ENCODE measurements at places on chromosomes 12 and 14. TPM values are rescaled to one million over a fixed set of nuclear protein-coding genes. Genes with fewer than 3 reads are reported as not detected.

DNA sequence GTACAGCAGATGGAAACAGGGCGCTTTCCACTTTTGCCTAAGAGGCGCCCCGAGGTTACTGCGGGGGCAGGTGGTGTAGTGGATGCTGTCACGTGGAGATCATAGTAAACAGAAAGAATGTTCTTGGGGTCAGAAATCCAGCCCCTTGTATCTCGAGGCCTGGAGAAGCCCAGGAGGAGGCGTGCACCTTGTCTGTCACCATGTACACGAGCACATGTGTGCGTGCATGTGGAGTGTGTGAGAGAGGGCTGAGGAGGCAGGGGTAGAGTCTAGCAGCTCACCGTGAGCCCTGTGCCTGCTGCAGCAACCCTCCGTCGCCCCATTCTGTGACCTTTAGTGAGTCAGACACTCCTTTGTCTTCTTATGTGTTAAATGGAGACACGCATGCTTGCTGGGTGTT, 59.0 kb downstream of the CACNA1C start:
- H3K4me1 ChIP-seq, result no peaks in the 10 kb centered on the region
- DNase-seq, result no peak
- H3K4me3 ChIP-seq, result no peak overlapping the region
- no peaks in the 10 kb centered on the region for H3K36me3 ChIP-seq
- no peak overlapping the region for H3K27ac ChIP-seq

- peak overlapping the region; percentile 11 for H3K27ac ChIP-seq
- H3K4me3 ChIP-seq, result peak overlapping the region; percentile 23
- peaks cover 82% of the 10 kb centered on the region for H3K4me1 ChIP-seq
- DNase-seq, result no peak
- H3K36me3 ChIP-seq, result peaks cover 10% of the 10 kb centered on the region
- no peaks in the 10 kb centered on the region for H3K27me3 ChIP-seq
Observed at GRCh38 chr12:93415723-93416464, 25.9 kb downstream of the UBE2N start.

DNA sequence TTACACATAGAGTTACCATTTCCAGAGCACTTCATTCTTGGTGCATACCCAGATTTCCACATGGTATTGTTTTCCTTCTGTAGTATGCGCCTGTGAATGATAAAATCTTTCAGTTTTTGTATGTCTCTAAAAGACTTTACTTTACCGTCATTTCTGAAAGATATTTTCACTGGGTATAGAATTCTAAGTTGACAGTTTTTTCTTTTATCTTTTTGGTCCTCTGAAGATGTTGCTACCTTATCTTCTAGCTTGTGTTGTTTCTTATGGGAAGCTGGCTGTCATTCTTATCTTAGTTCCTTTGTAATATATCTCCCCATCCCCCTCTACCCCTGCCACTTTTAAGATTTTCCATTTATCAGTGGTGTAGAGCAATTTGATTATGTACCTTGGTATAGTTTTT, 36.7 kb downstream of the PRMT8 start:
- DNase-seq, result no peak
- no peaks in the 10 kb centered on the region for H3K4me1 ChIP-seq
- no peak overlapping the region for H3K27ac ChIP-seq
- H3K4me3 ChIP-seq, result no peak overlapping the region

DNA sequence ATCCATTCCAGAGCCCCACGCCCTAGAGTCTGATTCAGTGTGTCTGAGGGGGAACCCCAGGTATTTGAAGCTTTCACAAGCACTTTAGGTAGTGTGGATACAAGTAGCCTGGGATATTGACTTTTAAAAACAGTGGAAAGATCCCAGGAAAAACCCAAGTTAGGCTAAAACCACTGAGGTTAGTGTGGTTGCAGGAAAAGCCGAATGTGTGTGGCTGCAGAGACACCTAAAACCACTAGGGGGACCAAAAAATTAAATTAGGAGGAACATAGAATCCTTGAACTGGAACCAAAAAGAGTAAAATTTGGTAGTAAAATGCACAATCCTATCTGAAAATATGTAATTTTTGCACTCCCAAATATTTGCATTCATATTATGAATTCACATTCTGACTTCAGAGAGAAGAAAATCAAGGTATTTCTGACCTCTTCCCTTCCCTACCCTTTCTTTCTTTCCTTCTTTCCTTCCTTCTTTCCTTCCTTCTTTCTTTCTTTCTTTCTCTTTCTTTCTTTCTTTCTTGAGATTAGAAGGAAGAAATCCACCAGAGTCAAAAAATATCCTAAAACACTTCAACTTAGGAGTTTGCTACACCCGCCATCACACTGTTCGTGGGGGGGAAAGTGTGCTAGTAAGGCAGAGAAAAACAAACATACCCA, 37.8 kb downstream of the SLCO1A2 start:
- no peak overlapping the region for H3K4me3 ChIP-seq
- H3K4me1 ChIP-seq, result peaks cover 11% of the 10 kb centered on the region
- H3K27ac ChIP-seq, result no peak overlapping the region
- no peaks in the 10 kb centered on the region for H3K36me3 ChIP-seq
- DNase-seq, result no peak

DNA sequence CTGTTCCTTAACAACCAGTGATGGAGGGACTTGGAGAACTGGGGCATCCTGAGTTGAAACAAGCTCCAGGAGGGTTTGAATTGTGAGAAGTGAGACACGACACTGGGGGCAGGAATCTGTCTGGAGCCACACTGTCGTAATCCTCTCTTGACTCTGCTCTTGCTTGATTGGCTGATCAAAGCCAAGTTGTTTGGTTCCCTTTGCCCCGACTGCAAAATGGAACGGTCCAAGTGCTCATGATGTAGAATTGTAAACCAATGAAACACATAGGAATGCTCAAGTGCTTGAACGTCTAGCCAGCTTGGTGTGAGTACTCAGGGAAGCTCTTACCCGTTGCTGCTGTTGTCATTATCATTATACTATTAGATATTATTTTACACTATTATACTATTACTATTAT, 98.1 kb downstream of the TMEM132C start:
- H3K4me1 ChIP-seq, result no peaks in the 10 kb centered on the region
- no peaks in the 10 kb centered on the region for H3K36me3 ChIP-seq
- peaks cover 27% of the 10 kb centered on the region for H3K27me3 ChIP-seq
- H3K27ac ChIP-seq, result no peak overlapping the region

DNA sequence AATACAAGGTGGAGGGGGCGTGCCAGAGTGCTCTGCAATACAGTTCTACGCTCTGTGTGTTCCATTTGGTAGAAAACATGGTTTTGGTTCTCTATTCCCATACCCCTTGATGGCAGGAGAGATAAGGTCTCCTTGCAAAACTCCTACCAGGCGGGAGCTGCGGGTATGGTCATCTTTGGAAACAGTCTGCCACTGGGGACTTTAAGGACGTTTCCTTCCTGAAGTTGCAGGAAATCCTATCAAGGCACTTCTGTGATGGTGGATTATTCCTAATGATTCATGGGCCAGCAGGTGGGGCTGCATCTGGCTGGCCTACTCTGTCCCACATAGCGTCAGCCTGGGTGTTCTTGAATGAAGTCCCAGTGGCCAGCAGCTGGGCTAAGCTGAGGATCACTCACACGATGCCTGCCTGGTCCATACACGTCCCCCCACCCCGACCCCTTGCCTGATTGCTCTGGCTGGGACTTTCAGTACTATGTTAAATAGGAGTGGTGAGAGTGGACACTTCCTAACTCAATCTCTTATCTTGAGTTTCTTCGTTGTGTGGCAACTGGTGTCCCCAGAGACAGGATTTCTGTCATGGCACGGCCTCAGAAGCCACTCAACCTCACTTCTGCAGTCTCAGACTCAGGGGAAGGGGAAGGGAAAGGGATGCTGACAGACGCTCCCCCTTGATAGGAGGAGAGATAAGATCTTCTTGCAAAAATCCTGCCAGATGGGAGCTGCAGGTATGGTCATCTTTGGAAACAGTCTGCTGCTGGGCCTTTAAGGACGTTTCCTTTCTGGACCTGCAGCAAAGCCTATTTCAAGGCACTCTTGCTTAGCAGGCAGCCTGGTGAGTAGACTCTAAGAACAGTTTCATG, 61.0 kb upstream of the FKBP4 start:
- no peak for DNase-seq
- no peaks in the 10 kb centered on the region for H3K36me3 ChIP-seq
- peaks cover 2% of the 10 kb centered on the region for H3K27me3 ChIP-seq
- no peak overlapping the region for H3K4me3 ChIP-seq
- H3K27ac ChIP-seq, result no peak overlapping the region

- peaks cover 5% of the 10 kb centered on the region for H3K4me1 ChIP-seq
- H3K36me3 ChIP-seq, result no peaks in the 10 kb centered on the region
- H3K27me3 ChIP-seq, result peaks cover 1% of the 10 kb centered on the region
- no peak for DNase-seq
Observed at GRCh38 chr12:116434155-116435011, 124.8 kb upstream of the MAP1LC3B2 start.

DNA sequence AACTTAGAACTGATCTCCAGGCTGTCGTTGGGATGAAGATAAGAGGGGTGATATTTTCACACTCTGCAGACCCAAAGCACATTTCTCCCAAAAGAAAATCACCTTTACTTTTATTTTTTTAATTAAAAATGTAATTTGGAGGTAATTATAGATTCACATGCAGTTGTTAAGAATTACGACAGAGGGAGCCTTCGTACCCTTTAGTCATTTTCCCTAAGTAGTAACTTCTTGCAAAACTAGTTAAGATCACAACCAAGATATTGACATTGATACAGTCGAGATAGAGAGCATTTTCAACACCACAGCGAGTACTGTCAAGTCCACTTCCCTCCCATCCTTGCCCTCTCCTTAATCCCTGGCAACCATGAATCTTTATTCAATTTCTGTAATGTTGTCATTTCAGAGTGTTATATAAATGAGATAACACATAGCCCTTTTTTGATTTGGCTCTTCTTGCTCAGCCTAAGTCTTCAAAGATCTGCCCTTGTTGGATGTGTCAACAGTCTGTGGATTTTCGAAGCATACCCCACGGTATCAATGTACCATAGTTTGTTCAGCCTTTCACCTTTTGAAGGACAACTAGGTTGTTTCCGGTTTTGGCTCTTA, 39.6 kb downstream of the DNAH10 start:
- H3K4me1 ChIP-seq, result no peaks in the 10 kb centered on the region
- H3K27me3 ChIP-seq, result no peaks in the 10 kb centered on the region
- no peak overlapping the region for H3K27ac ChIP-seq
- no peak overlapping the region for H3K4me3 ChIP-seq
- H3K36me3 ChIP-seq, result no peaks in the 10 kb centered on the region
- no peak for DNase-seq

- no peak within 1 kb of the TSS for H3K27ac ChIP-seq
- H3K27me3 ChIP-seq, result peaks cover 2% of the 10 kb centered on the region
- H3K4me1 ChIP-seq, result peaks cover 6% of the 10 kb centered on the region
- peak within 1 kb of the TSS; percentile 31 for H3K4me3 ChIP-seq
- DNase-seq, result no peak
Observed at GRCh38 chr14:103122947-103123633, at the start of gene TNFAIP2. Gene TNFAIP2, plus strand, starts transcription at chr14:103123461. Its CDS starts 2,997 bp downstream, at chr14:103126458.

GRCh38 chr12:127677537-127678131, 589.3 kb upstream of the TMEM132C start:
- peak; percentile 3 for DNase-seq
- no peaks in the 10 kb centered on the region for H3K27me3 ChIP-seq
- H3K4me1 ChIP-seq, result no peaks in the 10 kb centered on the region
- no peaks in the 10 kb centered on the region for H3K36me3 ChIP-seq
- no peak overlapping the region for H3K27ac ChIP-seq

DNA sequence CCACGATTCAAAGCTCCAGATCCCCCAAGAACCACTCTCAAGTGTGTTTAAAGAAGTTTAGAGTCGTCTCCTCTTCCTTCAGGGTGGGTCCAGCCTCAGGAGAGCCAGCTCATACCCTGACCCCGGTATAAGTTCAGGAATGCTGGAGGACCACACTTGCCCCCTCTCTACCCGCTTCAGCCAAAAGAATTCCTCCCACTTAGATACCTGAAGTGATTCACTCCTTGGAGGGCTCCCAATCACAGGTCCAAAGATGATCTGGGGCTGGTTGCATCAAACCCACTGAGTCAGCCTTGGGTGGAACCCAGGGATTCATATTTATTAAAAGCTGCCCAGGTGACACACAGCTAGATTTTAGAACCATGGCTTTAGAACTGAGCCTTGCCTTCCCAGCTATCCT, 133.5 kb upstream of the PARP11 start:
- no peak overlapping the region for H3K4me3 ChIP-seq
- no peak for DNase-seq
- no peak overlapping the region for H3K27ac ChIP-seq
- no peaks in the 10 kb centered on the region for H3K27me3 ChIP-seq
- no peaks in the 10 kb centered on the region for H3K4me1 ChIP-seq
- no peaks in the 10 kb centered on the region for H3K36me3 ChIP-seq

DNA sequence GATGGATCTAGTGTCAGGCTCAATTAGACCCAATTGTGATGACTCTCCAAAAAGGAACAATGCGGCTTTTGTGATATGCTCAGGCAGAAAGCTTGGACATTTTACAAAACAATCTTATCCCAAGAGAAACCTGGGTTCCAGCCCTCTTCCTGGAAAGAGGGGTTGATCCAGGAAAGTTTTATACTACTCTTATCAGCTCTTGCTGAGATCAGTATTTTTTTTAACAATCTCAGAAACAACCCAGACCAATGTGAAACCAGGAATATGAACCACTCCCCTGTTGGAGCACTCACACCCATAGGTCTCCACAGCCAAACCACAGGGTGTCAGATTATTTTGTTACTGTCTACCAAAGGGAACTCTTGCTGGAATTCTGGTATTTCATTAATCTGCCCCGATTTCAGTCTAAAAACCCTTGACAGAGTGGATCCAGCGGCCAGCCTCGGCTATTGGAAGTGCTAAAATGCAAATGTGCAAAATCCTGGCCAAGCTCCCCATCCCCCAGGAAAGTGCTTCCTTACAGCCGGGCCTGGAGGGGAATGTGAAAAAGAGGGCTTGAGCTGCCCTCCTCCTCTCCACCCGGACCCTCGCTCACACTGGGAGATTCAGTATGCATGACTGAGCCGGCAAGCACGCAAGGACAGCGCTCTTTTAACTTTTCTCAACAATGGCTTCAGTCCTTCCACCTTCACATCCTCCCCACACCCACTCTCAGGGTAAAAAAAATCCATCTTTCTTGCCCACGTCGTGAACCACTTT, 4.0 kb downstream of the FBXL14 start:
- no peaks in the 10 kb centered on the region for H3K36me3 ChIP-seq
- H3K27me3 ChIP-seq, result no peaks in the 10 kb centered on the region
- H3K4me1 ChIP-seq, result peaks cover 64% of the 10 kb centered on the region
- H3K27ac ChIP-seq, result peak overlapping the region; percentile 66

GRCh38 chr14:72776701-72777261, 117.1 kb downstream of the DPF3 start:
- H3K27me3 ChIP-seq, result no peaks in the 10 kb centered on the region
- H3K27ac ChIP-seq, result no peak overlapping the region
- no peak for DNase-seq

GRCh38 chr12:88062474-88062873, 33.3 kb upstream of the C12orf50 start:
- H3K27me3 ChIP-seq, result no peaks in the 10 kb centered on the region
- no peaks in the 10 kb centered on the region for H3K4me1 ChIP-seq
- DNase-seq, result no peak
- H3K27ac ChIP-seq, result no peak overlapping the region
- H3K36me3 ChIP-seq, result peaks cover 58% of the 10 kb centered on the region
- no peak overlapping the region for H3K4me3 ChIP-seq

The TMEM119 gene
- total RNA-seq, result 0.26 TPM

The TSHR gene
- total RNA-seq, result not detected

The SIX1 gene
- total RNA-seq, result not detected

The GYS2 gene
- 0.31 TPM for total RNA-seq

The LRRC9 gene
- not detected for total RNA-seq

The SLC6A15 gene
- total RNA-seq, result not detected

The NUAK1 gene
- total RNA-seq, result not detected

The CDCA3 gene
- 2.6 TPM for total RNA-seq

The GPR132 gene
- total RNA-seq, result 36.3 TPM

The NTS gene
- total RNA-seq, result not detected
